Spinal cord (tissue), 10 donors: ENCODE measurements at places on chromosomes 3 and 15. TPM values are rescaled to one million over a fixed set of nuclear protein-coding genes. Genes with fewer than 3 reads are reported as not detected.

- DNase-seq, result no peak
Observed at GRCh38 chr15:93989440-93989998, 241.8 kb upstream of the MCTP2 start.

DNA sequence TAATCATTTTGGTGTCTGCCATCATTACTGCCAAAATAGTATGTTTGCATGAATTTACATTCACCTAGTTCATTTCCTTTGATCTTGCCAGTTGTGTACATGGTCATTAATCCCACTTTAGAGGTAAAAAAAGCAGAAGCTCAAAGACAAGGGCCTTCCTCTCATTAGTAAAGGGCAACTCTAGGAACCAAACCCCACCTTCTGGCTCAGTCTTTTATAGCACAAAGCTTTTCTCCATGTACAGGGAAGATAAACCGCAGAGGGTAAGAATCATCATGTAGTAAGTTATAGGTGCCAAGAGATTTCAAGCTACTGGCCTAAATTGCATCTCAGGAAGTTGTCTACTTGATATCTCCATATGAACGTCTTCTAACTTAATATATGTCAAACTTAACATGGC, 19.3 kb upstream of the SPG21 start:
- DNase-seq, result no peak

DNA sequence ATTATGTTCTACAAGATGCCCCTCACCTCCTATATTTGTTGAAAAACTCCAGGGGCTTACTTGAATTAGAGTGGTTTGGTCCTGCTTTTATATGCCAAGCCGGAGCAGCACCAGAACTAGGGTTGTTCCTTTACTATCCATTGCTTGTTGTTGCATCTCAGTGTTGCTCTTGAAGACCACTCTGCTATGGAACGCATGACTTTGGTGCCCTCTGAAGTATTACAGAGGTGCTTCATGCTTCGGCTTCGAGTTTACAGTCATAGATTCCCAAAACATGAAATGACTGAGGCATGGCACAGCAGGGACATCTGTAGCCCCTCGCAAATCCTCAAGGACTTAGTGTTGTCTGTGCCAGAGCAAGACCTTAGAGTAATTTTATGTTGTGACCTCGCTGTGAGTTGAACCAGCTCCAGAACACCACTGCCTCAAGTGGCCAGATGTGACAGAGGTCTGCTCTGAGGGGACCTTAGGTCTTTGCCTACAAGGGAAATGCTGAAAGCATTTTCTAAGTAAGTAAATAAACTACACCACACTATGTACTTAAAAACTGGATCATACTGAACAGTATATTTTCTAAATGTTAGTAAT, 67.2 kb upstream of the SIAH2 start:
- no peak for DNase-seq

DNA sequence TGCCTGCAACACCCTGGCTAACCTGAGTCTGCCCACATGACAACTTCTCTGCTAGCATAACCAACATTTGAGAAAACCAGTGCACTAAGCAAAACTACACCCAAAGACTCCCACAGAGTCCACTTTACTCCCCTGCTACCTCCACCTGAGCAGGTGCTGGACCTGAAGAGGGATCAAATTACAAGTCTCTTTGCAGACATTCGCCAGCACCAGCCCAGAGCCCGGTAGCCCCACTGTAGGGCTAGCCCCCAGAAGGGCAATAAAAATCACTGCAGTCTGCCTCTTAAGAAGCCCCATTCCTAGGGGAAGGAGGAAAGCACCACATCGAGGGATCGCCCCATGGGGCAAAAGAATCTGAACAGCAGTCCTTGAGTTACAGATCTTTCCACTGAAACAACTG, 472.2 kb downstream of the GRM7 start:
- no peak for DNase-seq

GRCh38 chr3:186534113-186534669, 10.0 kb downstream of the CRYGS start:
- no peak for DNase-seq

DNA sequence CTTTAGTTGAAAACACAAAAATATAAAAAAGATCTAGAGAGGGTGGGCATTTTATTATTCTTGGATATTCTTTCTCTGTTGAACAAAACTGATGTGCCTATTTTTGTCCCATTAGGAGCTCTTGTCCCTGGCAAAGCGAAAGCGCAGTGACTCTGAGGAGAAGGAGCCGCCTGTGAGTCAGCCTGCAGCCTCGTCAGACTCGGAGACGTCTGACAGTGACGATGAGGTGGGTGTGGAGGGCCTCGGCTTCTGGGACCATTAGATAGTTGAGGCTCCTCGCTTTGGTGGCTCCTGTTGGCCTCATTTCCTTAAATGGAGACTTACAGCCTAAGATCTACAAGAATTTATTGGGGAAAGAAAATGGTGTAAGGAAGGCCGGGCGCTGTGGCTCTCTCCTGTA, 21.3 kb downstream of the RTF1 start:
- DNase-seq, result no peak

GRCh38 chr15:68643216-68643830, 64.5 kb downstream of the CORO2B start:
- no peak for DNase-seq

- DNase-seq, result peak; percentile 67
Observed at GRCh38 chr3:110881069-110881468, 190.5 kb upstream of the NECTIN3 start.

- DNase-seq, result no peak
Observed at GRCh38 chr3:140843656-140844055, 98.0 kb upstream of the SLC25A36 start.

DNA sequence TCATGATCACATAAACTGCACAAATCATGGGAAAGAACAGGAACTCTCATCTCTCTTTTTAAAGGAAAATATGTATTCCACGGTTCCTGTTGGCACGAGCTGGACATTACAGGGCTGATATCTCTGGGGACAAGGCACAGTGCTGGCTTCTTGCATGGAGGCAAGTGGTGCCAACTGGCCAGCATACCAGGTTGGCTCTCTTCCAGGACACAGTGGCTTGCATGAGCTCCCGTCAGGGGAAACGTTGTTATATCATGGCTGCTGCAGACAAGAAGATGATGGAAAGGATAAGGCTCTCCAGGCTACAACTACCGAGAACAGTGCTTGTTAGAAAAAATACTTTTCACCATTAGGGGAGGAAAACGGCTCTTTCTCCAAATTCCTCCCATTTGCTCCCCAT, 283.9 kb downstream of the RORA start:
- no peak for DNase-seq

GRCh38 chr15:35107122-35107521, 22.0 kb upstream of the NANOGP8 start:
- no peak for DNase-seq

DNA sequence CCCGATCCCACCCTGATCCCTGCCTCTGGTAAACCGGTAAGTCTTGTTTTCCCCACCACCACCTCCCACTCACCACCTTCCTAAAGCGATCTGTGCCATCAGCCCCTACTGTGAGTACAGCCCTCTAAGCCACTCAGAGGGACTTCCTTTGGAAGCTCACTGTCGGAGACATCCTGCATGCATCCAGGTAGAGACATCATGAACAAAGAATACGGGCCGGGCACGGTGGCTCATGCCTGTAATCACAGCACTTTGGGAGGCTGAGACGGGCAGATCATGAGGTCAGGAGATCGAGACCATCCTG, 13.7 kb upstream of the PCSK6 start:
- DNase-seq, result no peak

The ANKRD34C gene
- total RNA-seq, result 0.28 TPM

The KLF15 gene
- total RNA-seq, result 7.9 TPM

The TMEM212 gene
- 0.40 TPM for total RNA-seq

The ARRDC4 gene
- 31.2 TPM for total RNA-seq
